ENCODE measurements at places on chromosomes 3 and 15.
A peak's percentile ranks its signal among the peaks of the same experiment; 100 is the strongest.

GRCh38 chr3:185439745-185440466 is 58.9 kb downstream of the TMEM41A start:
- no peak for DNase-seq

DNA sequence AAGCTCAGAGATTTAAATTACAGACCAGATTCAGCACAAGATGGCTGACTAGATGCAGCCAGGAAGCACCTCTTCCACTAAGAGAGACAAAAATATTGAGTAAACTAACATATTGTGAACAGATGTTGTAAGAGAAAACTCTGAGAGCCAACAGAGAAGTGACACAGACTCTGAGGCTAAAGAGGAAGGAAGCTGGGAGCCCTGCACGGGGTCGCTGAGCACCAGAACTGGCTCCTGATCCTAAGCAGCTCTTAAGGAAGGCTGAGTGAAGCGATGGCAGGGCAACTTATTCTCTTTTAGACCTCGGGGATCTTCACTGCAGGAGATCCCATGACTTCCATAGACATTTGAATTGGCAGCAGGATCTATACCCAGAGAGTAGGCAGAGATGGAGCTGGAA is 578.0 kb upstream of the GRM7 start:
- DNase-seq: no peak

- DNase-seq: no peak
Measured at GRCh38 chr3:171270541-171270940, 189.7 kb downstream of the TNIK start.

DNA sequence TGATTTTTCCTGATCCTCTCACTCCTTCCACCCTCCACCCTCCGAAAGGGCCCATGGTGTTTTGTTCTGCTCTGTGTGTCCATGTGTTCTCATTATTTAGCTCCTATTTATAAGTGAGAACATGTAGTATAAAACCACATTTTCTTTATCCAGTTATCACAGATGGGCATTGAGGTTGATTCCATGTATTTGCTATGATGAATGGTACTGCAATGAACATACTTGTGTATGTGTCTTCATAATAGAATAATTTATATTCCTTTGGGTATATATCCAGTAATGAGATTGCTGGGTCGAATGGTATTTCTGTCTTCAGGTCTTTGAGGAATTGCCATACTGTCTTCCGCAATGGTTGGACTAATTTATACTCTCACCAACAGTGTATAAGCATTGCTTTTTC is 126.0 kb downstream of the IMPG2 start:
- no peak for DNase-seq

GRCh38 chr3:139538733-139539132 is 809 bp downstream of the RBP1 start:
- DNase-seq: no peak

DNA sequence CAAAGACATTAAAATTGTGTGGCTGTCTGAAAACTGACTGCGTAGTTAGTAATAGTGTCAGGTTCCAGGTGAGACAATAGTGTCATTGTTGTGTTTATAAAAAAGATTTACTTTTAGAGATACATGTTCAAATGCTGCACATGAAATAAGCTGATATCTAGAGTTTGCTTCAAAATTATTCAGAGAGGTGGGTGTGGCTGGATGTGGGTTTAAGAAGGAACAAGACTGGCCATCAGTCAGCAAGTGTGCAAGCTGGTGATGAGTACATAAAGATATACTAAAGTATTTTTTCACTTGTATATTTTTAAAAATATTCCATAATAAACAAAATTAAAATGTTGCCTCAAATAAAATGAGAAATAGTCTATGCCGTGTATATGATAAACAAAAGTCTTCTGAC is 190.6 kb downstream of the ARRDC4 start:
- no peak for DNase-seq

- DNase-seq: no peak
Measured at GRCh38 chr3:180229113-180229512, 192.4 kb upstream of the PEX5L start.

- no peak for DNase-seq
Measured at GRCh38 chr3:125633767-125634166, 38.5 kb upstream of the OSBPL11 start.

- DNase-seq: no peak
Measured at GRCh38 chr15:100737214-100737613, 134.8 kb downstream of the ASB7 start.

DNA sequence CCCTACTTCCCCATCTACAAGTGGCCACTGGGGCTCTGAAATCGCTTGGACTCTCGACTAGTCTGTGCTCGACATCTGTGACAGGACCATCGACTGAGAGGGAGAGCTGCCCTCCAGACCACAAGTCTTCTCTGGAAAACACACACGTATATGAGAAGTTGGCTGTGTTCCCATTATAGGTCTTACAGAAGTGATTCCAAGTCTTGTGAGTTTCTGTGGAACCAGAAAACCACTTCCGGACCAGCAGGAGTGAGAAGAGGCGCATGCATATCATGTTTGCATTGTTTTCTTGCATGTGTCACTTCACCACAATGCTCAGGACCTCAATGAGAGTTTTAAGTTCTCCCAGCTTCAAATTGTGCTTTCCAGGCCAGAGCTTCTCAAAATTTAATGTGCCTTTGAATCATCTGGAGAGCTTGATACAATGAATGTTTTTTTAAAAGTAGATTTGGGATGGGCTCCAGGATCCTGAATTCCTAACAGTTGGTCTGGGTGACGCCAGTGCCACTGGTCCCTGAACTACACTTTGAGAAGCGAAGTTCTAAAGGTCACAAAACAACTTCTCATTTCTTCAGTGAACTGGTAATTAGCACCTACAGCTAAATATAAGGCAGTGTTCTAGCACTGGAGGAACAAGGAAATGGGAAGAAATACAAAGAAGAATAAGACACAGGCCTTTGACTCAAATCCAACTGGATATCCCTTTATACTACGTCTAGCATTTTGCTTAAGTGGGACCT is 15.7 kb downstream of the LIPC start:
- peak; percentile 54 for DNase-seq

GRCh38 chr3:71614869-71615268 is 31.3 kb upstream of the FOXP1 start:
- DNase-seq: no peak

- DNase-seq: peak; percentile 37
Measured at GRCh38 chr3:150215616-150216015, 192.5 kb upstream of the TSC22D2 start.

DNA sequence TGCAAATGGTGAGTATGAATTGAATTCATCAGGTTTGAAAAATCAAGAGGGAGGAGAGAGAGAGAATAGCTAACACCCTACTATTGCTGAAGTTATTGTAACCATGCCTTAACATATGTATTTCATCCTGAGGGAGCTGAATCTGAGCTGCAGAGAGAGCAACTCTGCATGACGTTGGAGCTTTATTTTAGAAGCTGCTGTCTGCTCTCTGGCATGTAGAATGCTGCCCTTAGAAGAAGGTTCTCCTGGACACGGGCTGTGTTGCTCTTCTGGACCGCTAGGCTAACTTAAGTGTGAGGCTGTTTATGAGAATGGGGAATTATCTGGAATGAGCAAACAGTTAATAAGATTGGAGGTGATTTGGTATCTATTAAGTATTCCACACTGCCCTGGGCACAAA is 814.6 kb downstream of the AGBL1 start:
- no peak for DNase-seq

DNA sequence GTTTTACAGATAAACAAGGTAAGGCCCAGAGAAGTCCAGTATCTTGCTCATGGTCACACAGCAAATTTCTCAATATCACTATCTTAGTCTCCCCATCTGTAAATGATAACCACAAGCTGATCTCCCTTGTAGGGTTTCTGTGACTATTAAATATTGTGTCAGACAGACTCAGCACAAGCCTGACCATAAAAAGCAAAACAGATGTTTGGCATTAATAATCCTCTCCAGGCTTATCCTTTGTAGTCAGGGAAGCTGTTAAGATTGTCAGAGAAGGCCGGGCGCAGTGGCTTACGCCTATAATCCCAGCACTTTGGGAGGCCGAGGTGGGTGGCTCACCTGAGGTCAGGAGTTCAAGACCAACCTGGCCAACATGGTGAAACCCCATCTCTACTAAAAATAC is 173.2 kb upstream of the PRICKLE2 start:
- DNase-seq: no peak

- DNase-seq: no peak
Measured at GRCh38 chr15:45653702-45654424, 19.0 kb downstream of the SQOR start.

DNA sequence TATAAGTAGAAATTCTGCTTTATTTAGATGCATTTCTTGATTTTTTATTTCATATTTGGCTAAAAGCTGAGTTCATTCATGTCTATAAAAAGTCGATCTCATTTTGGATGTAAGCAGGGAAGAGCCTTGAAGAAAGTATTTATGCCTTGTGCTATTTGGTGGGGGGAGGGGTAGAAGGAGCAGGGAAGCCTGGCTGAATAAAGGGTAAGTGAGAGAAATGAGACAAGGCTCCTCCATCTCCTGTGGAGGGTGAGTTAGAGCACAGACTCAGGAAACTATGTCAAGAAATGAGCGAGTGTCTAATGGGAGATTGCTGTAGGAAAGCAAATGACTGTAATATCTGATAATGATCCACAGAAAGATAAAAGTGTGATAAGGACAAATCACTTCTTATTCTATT is 121.8 kb upstream of the ATP11B start:
- no peak for DNase-seq

- DNase-seq: no peak
Measured at GRCh38 chr3:79253704-79254103, 514.1 kb downstream of the ROBO1 start.

DNA sequence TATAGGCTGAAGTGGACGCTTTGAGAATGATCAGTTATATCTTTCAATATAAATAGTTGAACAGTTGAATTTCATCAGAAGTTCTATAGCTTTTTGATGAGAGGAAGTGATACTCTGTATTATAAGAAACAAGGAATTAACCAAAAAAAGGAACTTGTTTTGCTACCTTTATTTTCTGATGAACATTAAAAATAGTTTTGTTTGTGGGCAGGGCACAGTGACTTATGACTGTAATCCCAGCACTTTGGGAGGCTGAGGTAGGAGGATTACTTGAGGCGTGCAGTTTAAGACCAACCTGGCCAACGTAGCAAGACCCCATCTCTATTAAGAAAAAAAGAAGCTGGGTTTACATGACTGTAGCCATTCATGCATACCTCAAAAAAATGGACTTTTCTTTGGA is 16.7 kb downstream of the BLOC1S6 start:
- DNase-seq: no peak

DNA sequence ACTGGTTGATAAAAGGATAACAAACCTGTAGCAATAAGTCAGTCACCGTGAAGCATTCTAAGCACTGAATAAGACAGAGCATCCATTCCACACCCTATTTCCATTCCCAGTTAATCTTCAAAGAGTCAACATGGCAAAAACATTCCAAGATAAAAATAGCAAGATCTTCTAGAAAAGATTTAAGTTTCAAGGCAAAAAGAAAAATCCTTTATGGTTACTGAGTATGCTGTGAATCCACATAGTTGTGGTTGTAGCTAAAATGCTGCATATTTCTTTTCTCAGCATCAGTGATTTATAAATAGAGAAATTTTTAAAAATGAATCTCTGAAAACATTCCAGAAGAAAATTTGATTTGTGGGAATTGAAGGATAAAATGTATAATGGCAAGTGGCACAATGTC is 21.1 kb downstream of the GAP43 start:
- DNase-seq: no peak

- DNase-seq: no peak
Measured at GRCh38 chr3:11220230-11220629, 52.0 kb upstream of the ATG7 start.

DNA sequence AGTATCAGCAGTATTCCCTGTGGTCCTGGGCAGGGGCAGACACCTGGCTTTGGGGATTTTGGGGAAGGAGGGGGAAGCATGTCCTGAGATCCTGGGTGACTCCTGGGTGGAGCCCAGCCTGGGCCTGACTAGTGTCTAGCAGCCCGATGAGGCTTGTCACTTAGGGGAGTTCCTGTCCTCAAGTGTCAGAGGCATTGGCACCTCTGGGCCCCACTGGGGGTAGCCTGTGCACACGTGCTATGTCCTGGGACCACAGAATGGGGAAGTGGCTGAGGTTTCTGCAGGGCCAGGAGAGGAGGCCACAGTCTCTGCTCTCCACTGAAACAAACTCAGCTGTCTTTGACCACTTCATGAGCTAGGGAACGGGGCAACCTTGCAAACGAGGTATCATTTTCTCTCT is 31.5 kb upstream of the ADCY5 start:
- no peak for DNase-seq

DNA sequence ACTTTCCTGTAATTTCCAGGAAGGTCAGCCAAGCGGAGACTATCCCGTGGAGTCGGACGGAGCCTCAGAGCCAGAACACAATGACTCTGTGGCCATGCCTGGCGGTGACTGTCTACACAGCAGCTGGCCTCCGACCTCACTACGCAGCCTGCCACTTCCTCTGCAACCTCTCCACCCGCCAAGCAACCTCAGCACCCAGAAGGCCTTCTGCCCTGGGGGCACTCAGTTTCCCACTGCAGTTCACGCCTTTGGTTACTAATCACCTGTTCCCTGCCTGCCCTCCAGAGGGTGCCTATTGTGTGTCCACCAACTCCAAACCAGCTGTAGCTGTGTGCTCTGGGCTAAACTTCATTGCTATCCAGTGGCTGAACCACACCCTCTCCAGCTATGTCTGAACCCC is 44.0 kb downstream of the TM2D3 start:
- DNase-seq: no peak

DNA sequence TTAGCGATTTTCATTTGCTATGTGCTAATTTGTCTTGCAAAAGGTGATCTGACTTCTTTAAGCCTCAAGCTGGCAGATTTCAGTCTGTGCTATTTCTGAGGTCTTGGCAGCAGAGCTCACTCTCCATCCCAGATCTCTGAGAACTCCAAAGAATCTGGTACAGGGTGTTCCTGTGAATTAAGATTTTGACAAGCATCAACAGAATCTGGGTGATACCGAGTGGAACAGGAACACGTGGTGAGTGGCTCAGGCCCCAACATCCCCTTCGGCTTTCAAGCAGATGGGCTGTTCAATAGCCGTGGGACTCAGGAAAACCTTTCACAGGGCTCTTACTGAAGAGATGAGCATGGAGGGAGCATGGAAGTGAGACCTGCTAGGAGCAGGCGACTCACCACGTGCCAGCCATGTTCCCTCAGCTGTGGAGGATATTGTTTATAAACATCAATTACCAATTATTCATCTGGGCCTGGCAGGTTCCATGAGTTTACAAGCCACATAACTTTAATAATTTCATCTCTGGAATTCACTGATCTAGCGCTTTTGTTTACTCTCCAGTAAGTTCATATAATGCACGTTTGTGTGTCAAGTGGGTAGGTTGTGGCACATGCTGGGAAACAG is 103.4 kb upstream of the SELENOK start:
- DNase-seq: no peak

- no peak for DNase-seq
Measured at GRCh38 chr3:113018536-113019181, 27.9 kb downstream of the GTPBP8 start.

- DNase-seq: no peak
Measured at GRCh38 chr3:62863648-62864047, 11.6 kb downstream of the CADPS start.

DNA sequence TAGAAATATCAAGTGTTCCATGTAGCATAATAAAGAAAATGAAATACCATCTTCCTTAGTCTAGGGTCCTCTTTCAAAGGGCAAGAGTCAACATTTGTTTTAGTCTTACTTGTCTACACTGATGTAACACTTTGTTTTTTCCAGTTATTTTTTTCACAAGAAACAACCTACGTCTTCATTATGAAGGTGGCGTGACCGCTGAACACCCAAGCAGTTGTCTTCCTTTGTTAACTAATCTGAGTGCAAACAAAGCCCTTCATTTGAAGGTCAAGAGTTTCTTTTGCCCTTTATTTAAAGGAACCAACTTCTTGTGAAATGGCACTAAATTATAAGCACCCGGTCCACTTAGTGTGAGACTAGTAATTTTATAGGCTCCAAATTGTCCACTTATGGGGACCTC is 73.2 kb downstream of the CD47 start:
- no peak for DNase-seq
